K562 (cell line): ENCODE measurements at places on chromosomes 2 and 18. TPM values are rescaled to one million over a fixed set of nuclear protein-coding genes. Genes with fewer than 3 reads are reported as not detected.

- peak; percentile 45 for DNase-seq
Observed at GRCh38 chr2:60297296-60298005, 256.0 kb downstream of the BCL11A start.

The ZNF516 gene
- total RNA-seq: 0.20 and 0.56 TPM in 2 replicates

The IL18R1 gene
- total RNA-seq: 2.5 and 4.5 TPM in 2 replicates

DNA sequence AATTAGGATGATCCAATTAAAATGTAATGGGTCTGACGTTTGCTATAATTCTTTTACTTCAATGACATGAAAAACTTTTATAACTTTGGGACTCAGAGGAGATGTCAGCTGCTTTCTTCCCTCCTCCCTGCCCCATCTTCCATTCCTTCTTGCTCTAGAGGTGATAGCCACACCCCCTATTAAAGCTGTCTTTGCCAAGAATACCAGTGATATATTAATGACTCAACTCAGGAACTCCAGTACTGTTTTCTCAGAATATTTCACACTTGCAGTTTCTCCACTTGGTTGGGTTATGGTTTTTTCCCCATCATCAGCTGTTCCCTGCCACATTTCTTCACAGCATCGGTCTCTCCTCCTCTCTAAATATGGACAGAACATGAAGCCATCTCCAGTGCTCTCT is 184.0 kb downstream of the KCNE4 start:
- DNase-seq: no peak

The SOX11 gene
- 0.02 TPM in 1 of 2 replicates, not detected in the other for total RNA-seq

The IKZF2 gene
- 0.47 and 0.65 TPM in 2 replicates for total RNA-seq

DNA sequence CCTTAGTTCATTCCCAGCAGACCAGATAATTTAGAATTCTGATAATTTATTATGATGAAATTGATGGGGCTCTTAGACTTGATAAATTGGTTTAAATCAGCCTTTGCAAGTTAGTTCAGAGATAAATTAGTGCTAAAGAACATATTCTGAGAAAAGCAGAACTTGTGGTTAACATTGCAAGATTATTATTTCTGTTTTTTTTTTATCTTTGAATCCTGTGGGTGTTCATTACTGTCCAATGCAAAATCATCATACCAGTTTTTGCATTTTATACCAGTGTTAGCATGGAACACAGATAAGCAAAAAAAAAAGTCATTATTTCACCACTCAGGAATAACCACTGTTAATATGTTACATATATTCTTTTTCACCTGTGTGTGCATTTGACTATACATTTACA is 9.1 kb downstream of the SEPTIN2 start:
- DNase-seq: no peak

GRCh38 chr2:37375741-37376288 is 31.4 kb downstream of the QPCT start:
- DNase-seq: no peak

DNA sequence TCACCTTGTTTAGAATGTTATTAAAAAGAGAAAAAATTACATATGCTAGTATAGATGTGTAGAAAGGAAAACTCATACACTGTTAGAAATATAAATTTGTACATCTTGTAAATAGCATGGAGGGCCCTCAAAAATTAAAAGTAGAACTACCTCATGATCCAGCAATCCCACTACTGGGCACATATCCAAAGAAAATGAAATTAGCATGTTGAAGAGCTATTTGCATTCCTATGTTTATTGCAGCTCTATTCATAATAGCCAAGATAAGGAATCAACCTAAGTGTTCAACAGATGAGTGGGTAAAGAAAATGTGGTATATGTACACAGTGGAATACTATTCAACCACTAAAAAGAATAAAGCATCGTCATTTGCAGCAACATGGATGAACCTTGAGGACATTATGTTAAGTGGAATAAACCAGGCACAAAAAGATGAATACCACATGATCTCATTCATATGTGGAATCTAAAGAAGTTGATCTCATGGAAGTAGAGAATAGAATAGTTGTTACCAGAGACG is 251.5 kb upstream of the THUMPD2 start:
- DNase-seq: no peak

- DNase-seq: peak; percentile 70
Observed at GRCh38 chr2:151238527-151239487, 22.9 kb downstream of the RBM43 start.

DNA sequence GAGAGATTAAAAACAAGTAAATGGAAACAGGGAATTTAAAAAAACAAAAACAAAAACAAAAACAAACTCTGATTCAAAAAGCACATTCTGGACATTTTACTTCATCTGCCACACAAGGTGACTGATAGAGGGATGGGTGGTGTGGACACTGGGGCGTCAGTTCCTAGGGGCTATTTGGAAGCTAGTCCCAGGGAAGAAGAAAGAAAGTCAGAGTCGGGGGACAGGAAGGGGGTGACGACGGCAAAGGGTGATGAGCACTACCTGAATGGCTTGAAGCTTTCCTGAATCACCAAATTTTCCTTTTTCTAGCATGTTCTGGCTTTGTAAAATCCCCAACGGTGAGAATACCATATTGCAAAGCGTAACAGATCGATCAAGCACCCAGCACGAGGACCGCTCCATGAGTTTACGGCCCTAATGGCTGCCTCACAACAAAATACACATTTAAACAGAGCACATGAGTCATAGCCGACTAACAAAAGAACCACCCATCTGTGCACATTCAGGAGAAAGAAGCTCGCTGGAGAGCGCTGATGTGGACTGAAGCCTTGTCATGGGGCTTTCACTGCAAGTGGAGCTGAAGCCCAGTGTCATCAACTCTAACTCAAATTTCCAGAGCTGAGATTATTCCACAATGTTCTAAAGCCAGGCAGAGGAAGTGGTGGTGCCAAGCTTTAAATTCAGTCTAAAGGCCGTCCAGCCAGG is 178.9 kb downstream of the LNPK start:
- DNase-seq: no peak

- no peak for DNase-seq
Observed at GRCh38 chr2:185567196-185567595, 171.4 kb upstream of the FSIP2 start.

- DNase-seq: peak; percentile 19
Observed at GRCh38 chr18:36215577-36215976, 28.3 kb downstream of the MOCOS start.

The SERPINB13 gene
- total RNA-seq: not detected in 2 replicates

The NTSR2 gene
- total RNA-seq: not detected in 2 replicates

DNA sequence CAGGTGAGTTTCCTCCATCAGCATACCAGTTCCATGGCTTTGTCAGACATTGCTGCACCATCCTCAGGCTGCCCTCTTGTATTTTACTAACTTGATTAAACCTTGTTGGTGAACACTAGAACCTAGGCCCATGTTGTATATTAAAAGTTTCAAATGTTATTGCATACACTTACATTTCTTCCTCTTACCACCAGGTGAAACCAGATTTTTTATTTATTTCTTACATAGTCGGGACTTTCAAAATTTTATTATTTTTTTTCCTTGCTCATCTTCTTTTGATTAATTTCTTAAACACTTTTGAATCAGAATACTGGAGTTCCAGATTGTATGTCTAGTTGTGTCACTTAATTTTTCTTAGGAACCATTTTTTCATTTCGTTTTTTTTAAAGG is 5.9 kb downstream of the CERS6 start:
- DNase-seq: no peak

DNA sequence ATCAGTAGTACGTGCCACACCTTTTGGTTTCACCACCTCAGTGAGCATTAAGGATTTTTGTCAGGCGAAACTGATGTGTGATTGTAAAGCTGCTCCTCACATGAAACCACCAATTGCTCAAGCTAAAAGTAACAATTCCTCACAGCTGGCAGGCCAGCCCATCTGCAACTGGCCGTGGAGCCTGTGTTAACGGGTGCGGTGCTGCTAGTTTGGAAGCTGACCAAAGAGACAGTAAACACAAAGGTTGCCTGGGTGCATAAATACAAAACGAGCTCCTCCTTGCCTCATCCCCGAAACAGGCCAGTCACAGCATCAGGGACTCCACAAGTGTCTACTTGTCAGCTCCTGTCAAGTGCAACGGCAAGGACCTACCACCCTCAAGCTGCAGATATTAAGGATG is 32.0 kb downstream of the LGALSL start:
- no peak for DNase-seq

DNA sequence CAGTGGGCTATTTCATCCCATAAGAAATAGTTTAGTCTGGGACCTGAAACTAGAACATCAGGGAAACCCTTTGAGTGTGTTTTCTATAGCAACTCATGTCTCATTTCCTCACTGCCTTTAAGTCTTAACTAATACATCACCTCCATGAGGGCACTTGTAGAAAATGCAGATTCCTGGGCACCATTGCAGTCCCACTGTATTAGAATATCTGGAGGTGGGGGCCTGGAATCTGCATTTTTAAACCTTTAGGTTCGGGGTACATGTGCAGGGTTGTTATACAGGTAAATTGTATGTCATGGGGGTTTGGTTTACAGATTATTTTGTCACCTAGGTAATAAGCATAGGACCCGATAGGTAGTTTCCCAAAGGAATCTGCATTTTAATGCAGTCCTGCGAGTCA is 87.4 kb downstream of the ARHGEF33 start:
- no peak for DNase-seq

DNA sequence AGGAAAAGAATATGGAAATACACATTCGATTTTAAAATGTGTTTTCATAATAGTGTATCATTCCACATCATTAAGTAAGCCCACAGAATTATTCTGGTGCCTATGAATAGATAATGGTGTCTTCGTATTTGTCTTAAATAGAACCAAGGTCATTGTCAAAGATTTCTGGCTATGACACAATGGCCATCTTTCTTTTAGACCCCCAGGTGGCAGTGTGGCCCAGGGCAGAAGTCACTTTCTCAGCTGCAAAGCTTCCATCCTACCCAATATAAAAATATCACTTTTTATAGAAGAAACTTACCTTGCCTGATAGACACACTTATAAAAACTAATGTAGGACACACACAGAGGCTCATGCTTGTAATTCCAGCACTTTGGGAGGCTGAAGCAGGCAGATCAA is 57.5 kb downstream of the ZRANB3 start:
- DNase-seq: peak; percentile 17

The SERPINB11 gene
- not detected in 2 replicates for total RNA-seq

GRCh38 chr18:68779169-68779568 is 18.7 kb upstream of the CCDC102B start:
- DNase-seq: no peak

DNA sequence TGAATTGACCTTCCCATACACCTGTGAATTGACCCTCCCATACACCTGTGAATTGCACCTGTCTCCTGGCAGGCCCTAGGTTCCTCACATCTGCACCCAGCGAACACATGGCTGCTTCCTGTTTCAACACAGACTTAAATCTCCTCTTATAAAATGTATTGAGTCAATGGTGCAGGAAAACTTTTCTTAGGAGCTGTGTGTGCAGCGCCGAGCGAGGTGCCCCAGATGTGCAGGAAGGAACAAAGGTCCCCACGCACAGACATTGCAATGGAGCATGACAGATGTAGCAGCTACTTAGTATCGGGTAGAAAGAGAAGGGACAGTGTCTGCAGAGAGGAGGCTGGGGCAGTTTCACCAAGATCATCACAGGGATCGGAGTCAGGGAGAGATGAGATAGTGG is 85.5 kb upstream of the PXDN start:
- no peak for DNase-seq

- peak; percentile 75 for DNase-seq
Observed at GRCh38 chr2:189580658-189581353, at the start of gene SLC40A1. Gene SLC40A1 (minus strand): TSS chr2:189580786. CDS start chr2:189580460, 326 bp downstream.

DNA sequence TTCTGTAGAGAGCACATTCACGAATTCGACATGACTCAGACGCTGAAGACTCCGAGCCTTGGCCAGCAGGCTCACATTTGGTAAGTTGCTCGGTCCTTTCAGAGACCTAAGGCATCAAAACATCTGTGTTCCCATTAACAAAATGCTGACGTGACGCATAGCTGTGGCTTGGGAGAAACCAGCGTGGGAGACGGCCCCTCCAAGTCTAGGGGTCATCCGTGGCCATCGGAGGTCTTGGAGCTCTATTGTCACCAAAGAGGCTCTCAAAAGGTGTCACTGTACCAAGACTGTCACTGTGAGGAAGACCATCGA is 14.9 kb downstream of the FBLN7 start:
- no peak for DNase-seq

The IL1RL2 gene
- total RNA-seq: not detected in 2 replicates

The IL1B gene
- total RNA-seq: not detected in 2 replicates

DNA sequence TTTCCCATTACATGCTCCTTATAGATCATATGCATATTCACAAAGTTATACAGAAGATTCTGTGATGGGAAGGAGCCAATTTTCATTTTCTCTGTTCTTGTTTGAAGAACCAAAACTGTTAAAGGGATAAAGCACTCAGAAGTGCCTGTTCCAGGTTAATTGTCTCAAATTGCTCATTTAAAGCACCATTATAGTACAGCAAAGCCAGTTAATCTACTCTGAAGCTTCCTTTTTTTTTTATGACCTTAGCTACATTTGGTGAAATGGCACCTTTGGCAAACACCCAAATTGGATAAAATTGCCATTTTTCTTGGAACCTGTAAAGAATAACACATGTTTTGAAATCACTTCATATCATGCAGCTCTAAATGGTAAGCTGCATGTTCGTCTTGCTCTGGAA is 1092.3 kb downstream of the BCL11A start:
- DNase-seq: no peak

- no peak for DNase-seq
Observed at GRCh38 chr2:24507549-24507948, 16.5 kb downstream of the NCOA1 start.

DNA sequence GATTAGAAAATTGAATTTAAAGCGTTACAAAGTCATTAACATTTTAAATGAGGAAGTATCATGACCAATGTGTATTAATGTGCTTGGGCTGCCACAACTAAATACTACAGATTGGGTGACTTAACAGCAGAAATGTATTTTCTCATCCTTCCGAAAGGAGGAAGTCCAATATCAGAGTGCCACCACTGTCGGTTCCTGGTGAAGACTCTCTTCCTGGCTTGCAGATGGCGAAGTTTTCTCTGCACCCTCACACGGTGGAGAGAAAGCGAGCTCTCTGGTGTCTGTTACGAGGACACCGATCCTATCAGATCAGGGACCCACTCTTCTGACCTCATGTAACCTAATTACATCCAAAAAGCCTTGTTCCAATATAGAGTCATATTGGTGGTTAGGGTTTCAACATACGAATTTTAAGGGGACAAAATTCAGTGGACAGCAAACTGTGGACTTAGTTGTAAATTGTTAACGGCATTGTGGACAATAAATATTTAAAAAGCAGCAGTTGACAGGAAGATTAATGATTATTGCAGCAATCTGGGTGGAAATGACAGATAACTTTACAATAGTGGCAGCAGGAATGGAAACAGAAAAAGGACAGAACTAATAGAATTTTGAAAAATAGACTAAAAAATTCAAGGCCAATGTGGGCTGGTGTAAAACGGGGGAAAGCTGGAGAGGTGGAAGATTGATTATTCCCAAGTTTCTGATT is 35.1 kb upstream of the CYRIA start:
- no peak for DNase-seq

DNA sequence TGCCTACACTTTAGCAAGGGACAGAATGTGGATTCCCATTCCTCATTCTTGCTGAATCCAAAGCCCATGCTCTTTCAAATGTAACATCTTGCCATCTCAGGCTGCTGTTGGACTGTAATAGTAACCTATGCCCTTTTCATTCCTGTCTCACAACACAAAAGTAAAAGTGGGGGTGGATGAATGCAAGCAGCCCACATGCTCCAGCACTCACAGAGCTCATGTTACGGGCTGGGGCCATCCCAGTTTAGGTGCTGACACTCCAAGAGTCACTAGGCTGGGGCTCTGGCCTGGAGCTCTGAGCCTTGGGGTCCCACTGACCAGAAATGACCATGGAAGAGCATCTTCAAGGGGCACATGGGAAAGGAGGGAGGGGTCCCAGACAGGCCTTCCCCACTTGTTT is 47.6 kb downstream of the CCBE1 start:
- no peak for DNase-seq

The CYRIA gene
- total RNA-seq: 2.8 and 4.9 TPM in 2 replicates

The ANKRD30B gene
- total RNA-seq: not detected in 2 replicates

The TMEM17 gene
- total RNA-seq: 0.58 and 1.2 TPM in 2 replicates

- DNase-seq: no peak
Observed at GRCh38 chr2:44285174-44285573, 9.9 kb downstream of the SLC3A1 start.
